ENCODE measurements at places on chromosomes 2 and 18.
A peak's percentile ranks its signal among the peaks of the same experiment; 100 is the strongest.

GRCh38 chr2:209348433-209348832 lies 75.4 kb upstream of the MAP2 start:
- DNase-seq = no peak
- no peaks in the 10 kb centered on the region for H3K36me3 ChIP-seq
- peak overlapping the region; percentile 63 for H3K27ac ChIP-seq
- H3K4me3 ChIP-seq = no peak overlapping the region
- peaks cover 6% of the 10 kb centered on the region for H3K4me1 ChIP-seq

- no peak for DNase-seq
- H3K4me3 ChIP-seq = no peak overlapping the region
- H3K27me3 ChIP-seq = no peaks in the 10 kb centered on the region
- no peaks in the 10 kb centered on the region for H3K36me3 ChIP-seq
- peak overlapping the region; percentile 64 for H3K27ac ChIP-seq
Observed at GRCh38 chr2:152481881-152482583, 147.1 kb downstream of the FMNL2 start.

DNA sequence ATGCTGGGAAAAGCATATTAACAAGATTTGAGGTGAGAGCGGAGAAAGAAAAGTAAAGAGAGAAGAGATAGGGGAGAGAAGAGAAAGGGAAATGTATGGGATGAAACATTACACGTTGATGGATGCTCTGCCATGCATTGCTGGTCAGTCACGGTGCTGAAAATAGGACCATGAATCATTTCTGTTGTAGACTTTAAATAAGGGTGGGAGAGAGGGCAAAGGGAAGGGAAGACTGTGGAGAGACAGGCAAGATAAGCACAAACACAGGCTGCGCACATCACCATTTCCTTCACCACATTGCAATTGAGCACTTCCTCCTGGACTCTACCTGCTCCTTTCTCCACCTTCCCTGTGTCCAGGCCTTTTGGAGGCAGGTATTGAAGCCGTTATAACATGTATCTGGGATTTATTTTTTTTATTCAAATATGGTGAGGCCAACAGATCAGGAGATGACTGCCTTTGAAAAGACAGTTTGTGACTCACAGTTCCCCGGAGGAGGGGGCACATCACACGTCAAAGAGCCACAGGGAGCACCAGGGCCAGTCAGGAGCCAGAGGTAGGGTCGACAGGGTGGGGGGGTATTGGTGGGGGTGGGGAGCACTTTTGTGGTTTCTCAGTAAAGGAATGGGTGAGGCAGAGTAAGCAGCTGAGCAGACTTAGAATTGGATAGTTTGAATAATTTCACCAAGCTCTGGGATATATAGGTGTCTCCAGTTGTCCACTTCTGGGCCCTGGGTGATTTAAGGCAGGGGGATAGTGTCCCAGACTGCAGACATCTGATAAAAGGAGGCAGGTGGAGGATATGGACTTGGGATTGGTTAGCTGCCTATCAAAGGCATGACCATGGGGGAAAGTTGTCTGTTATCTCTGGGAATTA lies 372.8 kb upstream of the ST6GAL2 start:
- no peaks in the 10 kb centered on the region for H3K4me1 ChIP-seq
- no peaks in the 10 kb centered on the region for H3K27me3 ChIP-seq
- H3K27ac ChIP-seq = no peak overlapping the region
- H3K4me3 ChIP-seq = no peak overlapping the region
- no peaks in the 10 kb centered on the region for H3K36me3 ChIP-seq

DNA sequence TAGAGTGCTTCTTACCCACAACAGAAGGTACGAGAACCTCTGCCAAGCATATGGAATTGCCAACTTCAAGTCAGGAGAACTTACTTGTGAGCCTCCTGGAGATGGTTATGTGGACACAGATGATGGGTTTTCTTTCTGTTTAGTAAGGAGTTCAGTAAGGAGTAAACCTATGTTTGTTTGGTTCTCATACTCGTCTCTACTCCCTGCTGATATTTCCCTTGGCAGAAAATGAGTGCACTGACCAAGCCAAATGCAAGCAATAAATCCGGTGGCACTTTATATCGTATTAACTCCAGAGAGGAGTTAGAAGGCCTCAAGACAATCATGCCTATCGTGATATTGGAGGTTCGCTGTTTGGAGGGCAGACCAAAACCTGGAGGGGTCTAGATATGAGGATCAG lies 83.2 kb upstream of the CYP1B1 start:
- no peak for DNase-seq
- H3K36me3 ChIP-seq = no peaks in the 10 kb centered on the region
- H3K4me3 ChIP-seq = no peak overlapping the region
- no peaks in the 10 kb centered on the region for H3K27me3 ChIP-seq
- no peaks in the 10 kb centered on the region for H3K4me1 ChIP-seq

DNA sequence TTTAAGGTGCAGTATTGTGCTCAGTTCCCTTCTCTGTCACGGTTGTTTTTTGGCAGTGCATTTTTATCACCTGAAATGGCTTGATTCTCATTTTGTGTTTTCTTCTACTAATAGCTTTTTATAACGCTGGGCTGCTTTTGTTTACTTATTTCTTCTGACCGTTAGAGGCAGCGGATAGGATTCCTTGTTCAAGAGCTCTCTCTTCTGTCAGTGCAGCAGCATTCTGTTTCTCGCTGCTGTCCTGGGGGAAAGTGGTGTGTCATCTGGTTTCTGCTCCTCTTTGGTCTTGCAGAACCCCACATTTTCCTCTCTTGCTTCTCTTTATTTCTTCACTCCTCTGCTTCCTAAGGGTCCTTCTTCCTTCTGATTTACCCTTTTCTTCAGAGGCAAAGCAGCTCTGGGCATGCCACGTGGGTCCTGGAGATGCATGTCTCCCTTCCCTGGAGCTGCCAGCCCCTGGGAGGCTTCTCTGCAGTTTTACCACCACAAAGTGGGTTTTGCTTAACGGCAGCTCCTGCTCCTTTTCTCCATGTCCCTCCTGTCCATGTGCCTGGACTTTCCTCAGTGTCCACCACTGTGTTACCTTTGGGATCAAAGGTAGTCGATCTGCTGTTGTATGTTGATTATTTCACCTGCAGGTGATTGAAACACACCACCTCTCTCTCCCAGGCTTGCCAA lies 47.3 kb upstream of the SNTG2 start:
- no peaks in the 10 kb centered on the region for H3K4me1 ChIP-seq
- no peak overlapping the region for H3K27ac ChIP-seq
- no peak for DNase-seq
- no peaks in the 10 kb centered on the region for H3K36me3 ChIP-seq
- no peaks in the 10 kb centered on the region for H3K27me3 ChIP-seq

DNA sequence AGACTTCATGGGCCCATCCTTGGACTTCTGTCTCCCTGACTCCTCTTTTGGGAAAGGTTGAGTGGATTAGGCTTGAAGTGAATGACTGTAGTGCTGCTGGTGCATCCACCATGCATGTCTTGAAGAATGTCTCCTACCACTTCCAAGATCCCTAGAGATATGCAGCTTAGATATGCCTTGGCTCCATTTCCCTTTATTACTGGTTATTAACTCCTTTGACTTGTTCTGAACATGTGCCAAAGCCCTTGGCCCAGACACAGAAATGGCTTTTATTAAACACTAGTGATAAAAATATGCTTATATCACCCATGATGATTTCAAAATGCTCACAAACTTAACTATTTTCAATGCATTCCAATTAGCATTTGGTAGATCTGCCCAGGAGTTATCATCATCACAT lies 90.0 kb upstream of the SLC14A2 start:
- H3K4me3 ChIP-seq = no peak overlapping the region
- H3K27ac ChIP-seq = no peak overlapping the region
- no peaks in the 10 kb centered on the region for H3K27me3 ChIP-seq
- no peaks in the 10 kb centered on the region for H3K36me3 ChIP-seq

DNA sequence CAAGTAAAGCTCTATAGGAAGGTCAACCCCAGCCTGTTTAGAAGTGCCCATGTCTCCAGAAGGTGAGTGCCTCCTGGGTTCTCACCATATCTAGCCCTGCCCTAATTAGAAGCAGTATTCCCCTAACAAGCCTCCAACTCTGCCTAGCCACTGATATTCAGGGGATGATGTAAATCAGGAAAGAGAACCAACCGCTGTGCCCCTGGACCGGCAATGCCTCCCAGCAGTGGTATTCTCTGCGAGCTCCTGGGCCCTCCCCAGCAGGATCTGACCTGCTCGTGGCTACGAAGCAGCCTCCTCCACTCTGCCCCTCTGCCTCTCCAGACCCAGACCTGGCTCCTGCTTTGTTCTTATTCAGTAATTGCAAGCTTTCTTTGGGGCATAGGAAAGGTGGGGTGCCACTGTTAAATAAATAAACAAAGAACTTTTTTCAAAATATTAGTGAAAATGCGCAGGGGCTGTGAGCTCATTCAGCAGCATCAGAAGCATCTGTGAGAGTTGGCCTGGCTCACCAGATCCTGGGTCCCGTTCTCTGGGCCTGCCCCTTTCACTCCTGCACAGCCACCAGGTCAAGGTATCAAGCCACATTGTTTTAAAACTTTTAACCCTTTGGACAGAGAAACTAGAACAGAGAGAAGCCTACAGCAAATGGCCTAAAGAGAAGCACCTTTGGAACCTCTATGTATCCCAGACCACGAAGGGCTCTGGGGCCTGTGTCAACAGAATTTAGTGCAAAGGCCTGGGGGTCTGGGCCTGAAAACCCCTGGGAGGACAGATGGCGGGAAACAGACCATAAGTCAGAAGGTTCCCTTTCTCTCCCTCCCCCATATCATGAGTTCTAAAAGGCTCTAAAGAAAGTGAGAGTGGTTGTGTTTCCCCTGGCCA lies 11.9 kb downstream of the MREG start:
- no peaks in the 10 kb centered on the region for H3K27me3 ChIP-seq
- peak overlapping the region; percentile 49 for H3K27ac ChIP-seq
- no peaks in the 10 kb centered on the region for H3K36me3 ChIP-seq

DNA sequence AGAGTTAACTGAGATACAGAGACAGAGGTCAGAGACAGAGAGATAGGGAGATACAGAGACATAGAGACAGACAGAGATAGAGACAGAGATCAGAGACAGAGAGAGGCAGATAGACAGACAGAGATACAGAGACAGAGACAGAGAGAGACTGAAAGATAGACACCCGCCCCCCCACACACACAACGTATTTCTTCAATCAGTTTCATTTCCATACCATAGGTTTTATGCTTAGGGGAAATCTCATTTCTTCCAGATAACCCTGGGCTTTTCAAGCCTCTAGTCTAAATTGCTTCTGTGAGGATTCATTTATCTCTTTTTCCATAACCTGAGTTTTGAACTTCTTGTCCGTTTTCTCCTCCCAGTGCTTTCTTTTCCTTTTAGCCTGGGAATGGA lies 94.6 kb downstream of the CD8B2 start:
- H3K27ac ChIP-seq = no peak overlapping the region
- peak overlapping the region; percentile 26 for H3K4me3 ChIP-seq
- no peaks in the 10 kb centered on the region for H3K36me3 ChIP-seq
- DNase-seq = no peak
- H3K27me3 ChIP-seq = peaks cover 7% of the 10 kb centered on the region

DNA sequence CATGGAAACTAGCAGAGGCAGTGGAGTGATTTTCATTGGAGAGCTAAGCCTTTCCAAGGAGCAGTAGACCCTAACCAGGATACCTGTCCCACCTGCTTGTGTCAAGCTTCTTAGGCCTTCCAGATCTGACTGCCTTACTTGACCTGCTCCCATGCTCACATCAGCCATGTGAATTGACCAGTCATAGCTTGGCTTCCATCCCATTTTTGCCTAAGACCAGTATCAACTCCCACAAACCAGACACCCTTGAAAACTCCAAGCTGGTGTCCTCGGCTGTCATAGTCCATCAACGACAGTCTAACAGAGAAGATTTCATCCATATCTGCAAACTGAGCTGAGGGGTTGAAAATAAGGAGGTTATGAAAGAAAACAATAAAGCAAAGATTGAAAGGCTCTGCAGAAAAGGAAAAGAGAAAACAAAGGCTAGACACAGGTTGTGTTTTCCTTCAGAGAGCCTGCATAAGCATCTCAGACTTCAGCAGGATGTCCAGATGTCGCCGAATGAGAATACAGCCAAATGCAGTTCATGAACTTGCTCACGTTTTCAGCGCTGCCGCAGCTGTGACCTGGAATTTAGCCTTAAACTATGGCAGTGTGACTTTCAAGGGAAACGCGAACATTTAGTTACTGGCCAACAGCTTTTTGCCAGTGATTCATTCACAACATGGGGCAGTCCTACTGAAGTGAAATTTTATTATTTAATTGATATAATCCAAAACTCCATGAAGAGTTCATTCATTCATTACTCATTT lies 868.1 kb upstream of the ID2 start:
- H3K27me3 ChIP-seq = no peaks in the 10 kb centered on the region
- DNase-seq = no peak
- H3K36me3 ChIP-seq = no peaks in the 10 kb centered on the region
- no peak overlapping the region for H3K4me3 ChIP-seq
- H3K4me1 ChIP-seq = no peaks in the 10 kb centered on the region

DNA sequence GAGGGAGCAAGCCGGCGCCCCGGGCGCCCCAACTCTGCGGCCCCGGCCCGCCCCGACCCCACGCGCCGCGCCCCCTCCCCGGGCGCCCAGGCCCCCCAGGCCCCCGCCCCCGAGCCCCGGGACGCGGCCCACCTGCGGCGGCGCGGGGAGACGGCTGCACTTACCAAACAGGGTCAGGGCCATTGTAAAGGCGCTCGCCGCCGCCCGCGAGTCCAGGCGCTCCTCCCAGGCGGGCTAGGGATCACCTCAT lies 526 bp downstream of the CHN1 start:
- no peaks in the 10 kb centered on the region for H3K36me3 ChIP-seq
- peaks cover 14% of the 10 kb centered on the region for H3K4me1 ChIP-seq
- no peak for DNase-seq
- H3K27me3 ChIP-seq = peaks cover 2% of the 10 kb centered on the region
- H3K4me3 ChIP-seq = peak overlapping the region; percentile 72

DNA sequence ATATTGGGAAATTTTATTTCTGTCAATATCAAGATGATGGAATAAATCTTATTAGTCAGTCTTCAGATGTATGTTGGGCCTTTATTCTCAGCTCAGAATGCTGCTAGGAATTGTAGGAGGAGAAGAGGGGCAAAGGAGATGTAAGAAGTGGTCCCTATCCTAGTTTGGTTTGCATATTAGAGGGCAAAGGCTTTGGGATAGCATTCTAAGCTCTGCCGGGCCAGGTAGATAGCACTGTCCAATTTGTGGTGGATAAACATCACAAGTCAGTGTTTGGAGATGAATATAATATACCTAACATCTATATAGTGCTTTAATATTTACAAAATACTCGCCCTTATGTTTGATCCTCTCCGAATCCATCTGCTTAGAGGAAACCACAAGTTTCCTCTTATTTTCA lies 149.2 kb downstream of the GULP1 start:
- no peak overlapping the region for H3K4me3 ChIP-seq
- no peak for DNase-seq
- no peaks in the 10 kb centered on the region for H3K4me1 ChIP-seq
- no peak overlapping the region for H3K27ac ChIP-seq
- H3K36me3 ChIP-seq = no peaks in the 10 kb centered on the region

- no peaks in the 10 kb centered on the region for H3K27me3 ChIP-seq
- no peaks in the 10 kb centered on the region for H3K36me3 ChIP-seq
- no peaks in the 10 kb centered on the region for H3K4me1 ChIP-seq
- DNase-seq = no peak
- H3K27ac ChIP-seq = no peak overlapping the region
- H3K4me3 ChIP-seq = no peak overlapping the region
Observed at GRCh38 chr18:55095584-55095983, 136.3 kb upstream of the CCDC68 start.

Measured in Panc1 (cell line).